ENCODE measurements at places on chromosomes 12 and 14. TPM values are rescaled to one million over a fixed set of nuclear protein-coding genes. Genes with fewer than 3 reads are reported as not detected.
A peak's percentile ranks its signal among the peaks of the same experiment; 100 is the strongest.

FIGNL2 gene
- total RNA-seq = 17.8 TPM

VDR gene
- total RNA-seq = 0.77 TPM

GSC gene
- total RNA-seq = 16.2 TPM

PLCZ1 gene
- total RNA-seq = not detected

SLC8A3 gene
- 1.3 TPM for total RNA-seq

ANO2 gene
- 3.3 TPM for total RNA-seq

KRT75 gene
- total RNA-seq = not detected

PRB2 gene
- not detected for total RNA-seq

SMOC1 gene
- total RNA-seq = 20.7 TPM

MYH6 gene
- total RNA-seq = 0.50 TPM

NPFF gene
- not detected for total RNA-seq

- peak overlapping the region; percentile 50 for H3K4me3 ChIP-seq
- no peaks in the 10 kb centered on the region for H3K27me3 ChIP-seq
- H3K4me1 ChIP-seq = peaks cover 39% of the 10 kb centered on the region
- peak overlapping the region; percentile 84 for H3K27ac ChIP-seq
Observed at GRCh38 chr12:45234139-45234865, 18.4 kb downstream of the ANO6 start.

DNA sequence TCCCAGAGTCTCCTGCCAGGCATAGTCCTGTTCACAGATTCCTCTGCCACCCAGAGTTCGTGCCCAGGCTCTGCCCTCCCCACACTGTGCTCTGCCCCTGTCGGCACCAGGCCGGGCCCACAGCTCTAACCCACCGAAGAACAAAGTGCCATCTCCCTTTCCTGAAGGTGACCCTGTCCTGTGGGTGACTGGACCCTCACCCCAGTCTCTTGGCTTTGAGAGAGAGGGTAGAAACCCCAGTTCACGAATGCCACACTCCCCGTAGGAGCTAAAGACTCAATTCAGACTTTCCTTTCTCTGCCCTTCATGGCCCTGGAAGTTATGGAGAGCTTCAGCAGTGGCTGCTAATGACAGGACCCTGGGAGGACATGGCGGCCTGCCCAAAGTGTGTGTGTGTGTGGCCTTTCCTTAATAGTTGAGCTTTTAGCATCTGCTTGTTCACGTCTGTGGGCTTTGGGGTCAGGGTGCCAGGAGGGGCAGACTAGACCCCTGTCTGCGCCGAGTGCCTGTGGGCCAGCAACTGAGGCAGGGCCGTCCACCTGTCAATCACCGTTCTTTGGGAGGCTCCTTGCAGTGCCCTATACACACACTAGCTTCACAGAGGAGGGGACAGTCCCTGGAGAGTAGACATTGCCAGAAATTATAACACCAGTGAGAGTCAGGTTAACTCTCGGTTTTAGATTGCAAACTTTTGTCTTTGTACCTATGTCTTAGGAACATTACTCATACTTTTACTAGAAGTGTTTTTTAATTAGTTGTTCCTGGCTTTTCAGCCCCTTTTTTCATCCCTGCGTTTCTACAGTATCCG, 84.6 kb upstream of the DYNC1H1 start:
- no peaks in the 10 kb centered on the region for H3K27me3 ChIP-seq
- DNase-seq = no peak
- H3K4me1 ChIP-seq = peaks cover 22% of the 10 kb centered on the region
- H3K36me3 ChIP-seq = peaks cover 28% of the 10 kb centered on the region
- H3K27ac ChIP-seq = no peak overlapping the region

DNA sequence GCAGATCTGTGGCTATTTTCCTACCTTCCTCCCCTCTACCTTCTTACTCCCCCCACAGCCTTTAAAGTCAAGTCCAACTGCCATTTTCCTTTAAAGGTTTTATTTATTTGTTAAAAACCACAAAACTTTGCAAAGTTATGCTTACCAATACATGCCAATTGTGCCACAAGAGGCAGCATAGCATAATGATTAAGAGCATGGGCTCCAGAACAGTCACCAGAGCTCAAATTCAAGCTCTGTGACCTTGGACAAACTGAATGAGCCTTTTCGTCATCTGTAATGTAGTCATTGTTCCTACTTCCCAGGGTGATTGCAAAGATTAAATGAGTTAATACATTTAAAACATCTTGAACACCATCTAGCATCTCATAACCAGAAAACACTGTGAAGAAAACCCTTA, 13.0 kb upstream of the FMNL3 start:
- H3K27me3 ChIP-seq = peaks cover 29% of the 10 kb centered on the region
- H3K4me3 ChIP-seq = no peak overlapping the region
- no peak overlapping the region for H3K27ac ChIP-seq
- no peak for DNase-seq
- H3K4me1 ChIP-seq = no peaks in the 10 kb centered on the region

DNA sequence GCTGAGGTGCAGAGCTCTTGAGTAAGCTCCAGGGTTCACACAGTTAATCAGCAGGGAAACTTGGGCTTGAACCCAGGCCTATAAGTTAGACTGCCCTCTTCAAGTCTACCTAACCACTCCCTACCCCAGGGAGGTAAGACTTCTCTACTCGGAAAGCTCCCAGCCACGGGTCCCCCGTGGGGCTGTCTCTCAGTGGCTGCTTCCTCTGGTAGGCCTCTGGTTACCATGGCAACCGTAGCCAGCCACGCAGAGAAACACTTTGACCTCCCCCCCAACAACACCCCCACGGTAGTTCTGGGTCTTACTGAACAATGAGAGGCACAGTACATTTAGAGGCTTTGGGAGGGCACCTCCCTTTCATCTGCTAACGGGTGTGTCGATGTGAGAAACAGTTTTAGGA, 245.2 kb downstream of the AACS start:
- no peak overlapping the region for H3K4me3 ChIP-seq
- no peak overlapping the region for H3K27ac ChIP-seq
- H3K27me3 ChIP-seq = peaks cover 36% of the 10 kb centered on the region

DNA sequence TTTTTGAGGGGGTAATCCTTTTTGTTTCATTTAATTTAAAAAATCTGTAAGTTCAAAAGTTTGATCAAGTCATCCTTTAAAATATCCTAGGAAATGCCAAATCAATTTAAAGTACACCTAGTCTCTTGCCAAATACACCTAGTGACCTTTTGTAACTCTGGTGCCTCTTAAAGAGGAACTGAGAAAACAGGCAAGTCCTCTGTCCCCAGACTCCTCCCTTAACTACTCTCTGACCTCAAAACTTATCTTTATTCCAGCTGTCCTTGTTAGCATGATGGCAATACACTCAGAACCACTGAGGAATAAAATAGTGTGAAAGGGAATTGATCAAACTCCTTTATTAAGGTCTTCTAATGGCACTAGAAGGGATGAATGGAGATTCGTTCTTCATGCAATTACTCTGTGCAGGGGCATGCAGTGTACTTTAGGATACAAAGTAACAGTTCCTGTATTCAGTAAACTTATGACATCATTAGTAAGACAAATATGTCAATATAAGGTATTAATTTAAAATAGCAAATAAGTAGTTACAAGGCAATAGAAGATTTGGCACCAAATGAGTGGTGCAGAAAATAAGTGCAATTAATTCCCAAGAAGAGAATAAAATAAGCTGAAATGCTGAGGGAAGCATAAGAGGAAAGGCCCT, 3.3 kb downstream of the FAR2 start:
- H3K4me3 ChIP-seq = peak overlapping the region; percentile 34
- H3K4me1 ChIP-seq = peaks cover 6% of the 10 kb centered on the region
- peaks cover 30% of the 10 kb centered on the region for H3K27me3 ChIP-seq
- no peak for DNase-seq

- H3K27ac ChIP-seq = no peak overlapping the region
- DNase-seq = no peak
- H3K4me1 ChIP-seq = peaks cover 7% of the 10 kb centered on the region
- H3K4me3 ChIP-seq = no peak overlapping the region
- no peaks in the 10 kb centered on the region for H3K36me3 ChIP-seq
Observed at GRCh38 chr14:76654573-76655108, 106.6 kb upstream of the VASH1 start.

DNA sequence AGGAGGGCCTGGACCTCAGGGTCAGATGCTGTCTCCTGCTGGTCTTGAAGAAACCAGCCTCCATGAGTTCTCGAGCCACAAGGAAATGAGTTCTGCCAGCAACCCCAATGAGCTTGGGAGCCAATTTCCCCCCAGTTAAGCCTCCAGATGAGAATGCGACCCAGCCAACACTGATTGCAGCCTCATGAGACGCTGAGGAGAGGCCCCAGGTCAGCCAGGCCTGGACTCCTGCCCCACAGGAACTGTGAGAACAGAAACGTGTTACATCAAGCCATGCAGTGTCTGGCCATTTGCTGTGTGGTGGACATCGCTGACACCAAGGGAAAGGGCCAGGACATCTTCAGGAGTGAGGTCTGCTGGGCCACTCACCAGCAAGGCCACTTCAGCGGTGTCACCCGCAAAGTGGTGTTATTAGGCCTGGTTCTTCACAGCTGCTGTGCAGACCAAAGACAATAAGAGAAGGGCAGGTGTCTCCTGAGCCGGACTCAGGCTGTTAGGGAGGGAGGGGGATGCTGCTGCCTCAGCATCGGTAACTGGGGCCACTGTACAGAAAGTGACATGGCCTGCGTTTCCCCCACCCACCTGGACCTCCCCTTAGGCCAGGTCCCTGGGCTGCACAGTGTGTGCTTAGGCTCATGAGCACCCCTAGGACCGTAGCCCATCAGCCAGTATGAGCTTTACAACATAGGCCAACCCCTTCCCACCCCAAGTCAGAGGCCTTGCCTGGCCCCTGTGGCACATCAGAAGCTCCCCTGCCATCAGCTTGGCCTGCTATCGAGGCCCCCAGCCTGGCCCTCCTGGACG, 272.4 kb upstream of the RTL1 start:
- H3K4me1 ChIP-seq = peaks cover 12% of the 10 kb centered on the region
- DNase-seq = no peak
- H3K27ac ChIP-seq = no peak overlapping the region
- no peaks in the 10 kb centered on the region for H3K36me3 ChIP-seq

GRCh38 chr12:130114952-130115351, 47.3 kb upstream of the FZD10 start:
- no peak overlapping the region for H3K27ac ChIP-seq
- peaks cover 40% of the 10 kb centered on the region for H3K4me1 ChIP-seq
- no peak for DNase-seq

GRCh38 chr12:76871742-76872141, 7.1 kb downstream of the CSRP2 start:
- no peak overlapping the region for H3K27ac ChIP-seq
- no peaks in the 10 kb centered on the region for H3K27me3 ChIP-seq
- peaks cover 30% of the 10 kb centered on the region for H3K36me3 ChIP-seq
- H3K4me3 ChIP-seq = no peak overlapping the region
- peaks cover 30% of the 10 kb centered on the region for H3K4me1 ChIP-seq

DNA sequence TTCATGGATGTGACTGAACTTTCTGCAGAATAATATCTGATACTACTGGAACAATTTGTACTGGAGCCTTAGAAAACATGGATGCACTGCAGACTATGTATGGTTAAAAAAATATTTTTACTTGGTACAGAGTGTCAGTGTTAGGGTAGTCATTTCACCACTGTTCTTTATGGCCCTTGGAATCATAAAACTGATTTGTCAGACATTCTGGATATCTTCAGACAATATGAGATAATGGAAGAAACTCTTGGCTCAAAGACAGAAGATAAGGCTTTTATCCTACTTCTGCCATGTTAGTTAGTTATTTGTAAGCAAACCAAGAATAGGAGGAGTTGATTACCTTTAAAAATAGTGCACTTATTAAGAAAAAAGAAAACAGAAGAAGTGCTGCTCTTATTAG, 209.4 kb downstream of the LRIG3 start:
- no peaks in the 10 kb centered on the region for H3K4me1 ChIP-seq
- no peak overlapping the region for H3K27ac ChIP-seq
- no peaks in the 10 kb centered on the region for H3K27me3 ChIP-seq
- no peaks in the 10 kb centered on the region for H3K36me3 ChIP-seq
- no peak overlapping the region for H3K4me3 ChIP-seq

DNA sequence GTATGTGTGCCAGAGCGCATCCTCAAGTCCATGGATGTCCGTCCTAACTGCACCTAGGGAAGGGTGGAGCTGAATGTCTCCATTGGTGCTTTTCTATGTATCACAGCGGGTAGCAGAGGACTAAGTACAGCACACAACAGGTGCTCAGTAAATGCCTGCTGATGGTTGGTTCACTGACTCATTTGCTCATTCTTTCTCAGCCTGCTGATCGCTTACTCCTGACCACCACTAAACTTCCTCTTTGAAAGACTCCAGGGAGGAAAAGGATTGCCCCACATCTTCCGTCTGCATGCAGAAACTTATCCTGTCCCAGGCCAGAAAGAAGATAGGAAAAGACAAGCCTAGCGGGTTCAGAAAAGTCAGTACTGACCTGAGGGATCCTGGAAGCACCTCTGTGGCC, 66.3 kb downstream of the B4GALNT3 start:
- H3K4me3 ChIP-seq = no peak overlapping the region
- H3K27ac ChIP-seq = no peak overlapping the region
- DNase-seq = no peak
- H3K36me3 ChIP-seq = peaks cover 26% of the 10 kb centered on the region
- peaks cover 6% of the 10 kb centered on the region for H3K27me3 ChIP-seq

DNA sequence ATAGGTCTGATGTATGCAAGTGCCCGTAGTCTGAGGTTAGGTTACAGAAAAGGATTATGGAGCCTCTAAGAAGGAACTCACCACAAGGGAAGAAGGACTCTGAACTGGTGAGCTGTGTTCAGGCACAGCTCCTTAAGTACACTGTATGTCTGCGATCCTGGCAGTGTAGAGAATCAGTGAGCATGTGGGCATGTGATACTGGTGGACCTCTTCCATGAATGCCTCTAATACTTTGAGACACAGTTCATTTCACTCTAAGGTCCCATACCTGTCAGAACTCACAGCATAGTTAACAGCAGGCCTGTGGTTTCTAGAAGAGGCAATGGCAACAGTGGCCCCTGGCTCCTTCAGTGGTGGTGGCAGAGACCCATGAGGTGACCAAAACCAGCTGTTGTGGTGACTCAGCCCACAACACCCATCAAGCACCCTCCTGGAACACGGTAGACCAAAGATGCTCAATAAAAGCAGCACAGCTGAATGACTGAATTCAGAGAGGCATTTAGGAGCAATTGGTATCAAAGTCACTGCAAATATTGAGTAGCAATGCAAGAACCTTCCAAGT, 6.9 kb upstream of the OR6J1 start:
- H3K27ac ChIP-seq = no peak overlapping the region
- peaks cover 4% of the 10 kb centered on the region for H3K4me1 ChIP-seq
- no peak for DNase-seq
- H3K27me3 ChIP-seq = peaks cover 4% of the 10 kb centered on the region
- no peaks in the 10 kb centered on the region for H3K36me3 ChIP-seq

DNA sequence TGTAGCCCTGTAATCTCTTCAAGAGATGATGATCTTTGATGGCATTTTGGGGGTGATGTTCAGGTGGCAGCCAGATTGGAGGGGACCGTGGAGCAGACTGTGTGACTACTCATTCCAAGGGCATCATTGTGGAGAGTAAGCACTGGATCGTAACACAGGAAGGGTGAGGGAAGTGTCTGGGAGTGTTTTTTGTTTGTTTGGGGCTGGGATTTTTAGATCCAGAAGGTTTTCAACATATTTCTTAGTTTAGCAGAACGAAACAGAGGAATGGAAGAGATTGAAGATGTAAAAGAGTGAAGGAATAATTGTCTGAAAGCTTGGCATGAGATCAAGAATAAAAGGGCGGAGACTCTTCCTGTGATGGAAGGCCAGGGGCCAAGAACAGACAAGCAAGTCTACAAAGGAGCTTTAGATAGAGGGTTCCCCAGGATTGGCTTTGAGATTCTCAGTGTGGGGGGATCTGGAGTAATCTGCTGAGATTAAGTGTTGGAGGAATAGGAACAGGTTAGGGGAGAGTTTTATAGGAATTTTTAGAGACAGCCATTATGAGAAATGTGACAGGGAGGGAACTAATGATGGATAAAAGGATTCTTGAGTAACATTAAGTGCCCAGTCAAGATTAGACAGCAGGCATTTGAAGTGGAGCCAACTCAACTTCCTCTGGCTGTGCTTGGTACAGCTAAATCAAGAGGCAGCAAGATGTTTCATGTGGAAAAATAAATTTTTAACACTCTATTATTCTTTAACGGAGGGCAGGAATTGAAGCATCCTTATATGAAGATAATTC, 79.7 kb upstream of the REP15 start:
- peak overlapping the region; percentile 44 for H3K27ac ChIP-seq
- H3K4me1 ChIP-seq = no peaks in the 10 kb centered on the region
- H3K36me3 ChIP-seq = peaks cover 28% of the 10 kb centered on the region
- no peaks in the 10 kb centered on the region for H3K27me3 ChIP-seq
